ENCODE measurements at places on chromosomes 2 and 18. TPM values are rescaled to one million over a fixed set of nuclear protein-coding genes. Genes with fewer than 3 reads are reported as not detected.

DNA sequence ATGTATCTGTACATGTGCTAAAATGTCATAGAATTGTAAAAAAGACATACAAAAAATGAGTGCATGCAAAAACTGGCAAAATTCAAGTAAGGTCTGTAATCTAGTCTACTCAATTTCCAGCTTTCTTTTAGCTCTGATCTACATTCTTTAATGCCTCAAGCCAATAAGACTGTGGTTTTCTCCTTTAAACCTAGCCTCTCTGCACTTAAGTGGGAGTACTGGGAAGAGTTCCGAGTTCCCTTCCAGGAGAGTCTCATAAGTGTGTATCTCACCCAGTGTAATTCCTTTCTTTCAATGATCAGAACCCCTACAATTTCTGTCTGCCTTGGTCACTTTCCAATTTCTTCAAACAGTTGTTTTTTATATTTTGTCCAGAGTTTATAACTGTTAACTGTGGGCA lies 150.1 kb downstream of the PTRHD1 start:
- no peak overlapping the region for H3K27ac ChIP-seq
- H3K27me3 ChIP-seq, result no peaks in the 10 kb centered on the region
- H3K4me1 ChIP-seq, result no peaks in the 10 kb centered on the region
- DNase-seq, result no peak
- no peaks in the 10 kb centered on the region for H3K36me3 ChIP-seq

- H3K36me3 ChIP-seq, result no peaks in the 10 kb centered on the region
- no peak overlapping the region for H3K27ac ChIP-seq
- DNase-seq, result no peak
Observed at GRCh38 chr18:41630232-41630886, 324.7 kb upstream of the PIK3C3 start.

- no peaks in the 10 kb centered on the region for H3K36me3 ChIP-seq
- no peak for DNase-seq
- no peaks in the 10 kb centered on the region for H3K27me3 ChIP-seq
- peaks cover under 1% of the 10 kb centered on the region for H3K4me1 ChIP-seq
- no peak overlapping the region for H3K27ac ChIP-seq
Observed at GRCh38 chr2:46351750-46352138, 54.5 kb downstream of the EPAS1 start.

DNA sequence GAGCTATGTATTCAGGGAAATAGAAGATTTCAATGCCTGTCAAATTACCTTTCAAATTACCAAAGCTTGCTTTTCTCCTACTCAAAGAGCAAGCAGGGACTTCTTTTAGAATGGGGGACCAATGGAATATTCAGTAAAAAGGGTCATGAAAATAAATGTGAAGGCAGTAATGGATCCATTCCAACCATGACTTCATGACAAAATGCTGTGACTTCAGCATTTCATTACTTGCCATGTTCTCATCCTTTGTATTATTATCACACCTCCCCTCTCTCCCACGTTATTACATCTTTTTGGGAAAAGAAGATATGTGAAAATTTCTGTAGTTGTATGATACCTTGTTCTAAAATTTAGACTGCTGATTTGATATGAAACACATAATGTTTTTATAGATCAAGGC lies 864.0 kb upstream of the FSHR start:
- no peak overlapping the region for H3K4me3 ChIP-seq
- no peaks in the 10 kb centered on the region for H3K36me3 ChIP-seq
- H3K4me1 ChIP-seq, result no peaks in the 10 kb centered on the region
- H3K27ac ChIP-seq, result no peak overlapping the region
- DNase-seq, result no peak

DNA sequence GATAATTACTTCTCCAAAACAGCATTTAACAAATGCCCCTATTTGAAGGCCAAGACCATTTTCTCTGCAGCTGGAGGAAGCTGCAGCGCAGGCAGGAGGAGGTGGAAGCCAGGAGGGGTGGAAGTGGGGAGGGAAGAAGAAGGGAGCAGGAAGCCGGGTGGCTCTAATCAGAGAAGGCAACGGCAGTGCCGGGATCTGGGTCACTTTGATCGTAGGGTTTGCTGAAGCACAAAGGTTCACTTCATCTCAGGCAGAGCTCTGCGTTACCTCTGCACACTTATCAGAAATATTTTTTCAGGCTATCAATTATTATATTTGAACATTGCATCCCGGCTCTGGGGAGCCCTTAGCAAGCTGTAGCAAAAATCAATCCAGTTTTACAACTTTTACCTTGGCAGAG lies 315.8 kb upstream of the POU3F3 start:
- no peaks in the 10 kb centered on the region for H3K36me3 ChIP-seq
- no peaks in the 10 kb centered on the region for H3K27me3 ChIP-seq
- no peak overlapping the region for H3K27ac ChIP-seq
- no peak overlapping the region for H3K4me3 ChIP-seq
- DNase-seq, result no peak

GRCh38 chr2:77228391-77228790 lies 293.8 kb downstream of the LRRTM4 start:
- no peaks in the 10 kb centered on the region for H3K36me3 ChIP-seq
- DNase-seq, result peak; percentile 57
- no peaks in the 10 kb centered on the region for H3K27me3 ChIP-seq
- no peak overlapping the region for H3K27ac ChIP-seq
- no peak overlapping the region for H3K4me3 ChIP-seq
- H3K4me1 ChIP-seq, result no peaks in the 10 kb centered on the region

DNA sequence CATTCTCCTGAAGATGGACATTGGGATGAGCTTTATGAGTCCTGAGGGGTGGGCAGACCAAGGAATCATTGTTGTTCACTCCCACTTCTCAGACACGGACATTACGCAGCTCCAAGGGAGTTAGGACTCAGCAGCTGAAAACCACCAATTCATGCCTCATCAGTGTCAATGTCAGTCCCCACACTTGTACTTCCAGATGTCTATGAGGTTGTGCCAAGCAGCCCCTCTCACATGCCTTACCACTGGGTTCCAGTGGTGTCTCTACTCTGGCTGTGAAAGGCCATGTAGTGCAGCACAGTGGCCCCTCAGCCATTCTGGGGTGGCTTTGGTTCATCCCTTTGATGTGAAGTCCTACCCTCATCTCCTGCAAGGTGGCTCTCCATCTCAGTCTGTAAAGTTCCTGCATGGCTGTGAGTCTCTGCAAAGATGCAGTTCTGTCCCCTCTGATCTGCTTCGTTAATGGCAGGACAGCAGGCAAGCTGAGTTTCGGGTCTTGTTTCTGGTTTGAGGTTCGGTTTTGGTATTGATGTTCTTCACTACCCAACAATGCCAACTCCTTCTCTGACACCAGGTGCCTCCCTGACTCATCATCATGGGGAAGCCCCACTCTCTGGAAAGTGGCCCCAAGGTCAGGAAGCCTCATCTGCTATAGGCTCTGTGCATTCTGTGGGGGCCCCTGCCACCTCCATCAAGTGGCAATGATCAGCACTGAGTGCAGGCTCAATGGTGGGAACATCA lies 14.0 kb upstream of the COL6A3 start:
- peaks cover 23% of the 10 kb centered on the region for H3K4me1 ChIP-seq
- H3K27ac ChIP-seq, result no peak overlapping the region
- no peaks in the 10 kb centered on the region for H3K27me3 ChIP-seq
- DNase-seq, result no peak
- H3K4me3 ChIP-seq, result no peak overlapping the region

- H3K27me3 ChIP-seq, result no peaks in the 10 kb centered on the region
- no peak overlapping the region for H3K27ac ChIP-seq
- no peak for DNase-seq
- no peak overlapping the region for H3K4me3 ChIP-seq
Observed at GRCh38 chr18:11523804-11524203, 85.6 kb upstream of the SLC35G4 start.

DNA sequence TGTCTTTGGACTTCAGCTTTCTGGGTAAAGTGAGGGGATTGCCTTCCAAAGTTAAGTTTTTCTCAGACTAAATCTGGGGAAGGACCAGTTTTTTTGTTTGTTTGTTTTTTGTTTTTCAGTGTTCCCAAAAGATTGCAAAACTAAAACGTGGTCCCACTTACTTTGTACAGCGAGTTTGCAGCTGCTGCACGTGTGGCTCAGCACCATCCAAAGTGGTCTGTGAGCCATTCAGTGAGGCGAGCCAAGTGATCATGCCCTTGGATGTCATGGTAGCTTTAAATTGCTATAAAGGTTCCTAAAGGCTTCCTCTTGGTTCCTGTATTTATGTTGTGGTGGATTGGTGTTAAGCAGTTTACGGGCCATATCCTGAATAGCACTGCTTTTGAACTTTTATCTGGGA lies 23.0 kb downstream of the TET3 start:
- no peaks in the 10 kb centered on the region for H3K36me3 ChIP-seq
- H3K27ac ChIP-seq, result no peak overlapping the region
- H3K4me1 ChIP-seq, result peaks cover 16% of the 10 kb centered on the region
- no peak overlapping the region for H3K4me3 ChIP-seq
- DNase-seq, result no peak

DNA sequence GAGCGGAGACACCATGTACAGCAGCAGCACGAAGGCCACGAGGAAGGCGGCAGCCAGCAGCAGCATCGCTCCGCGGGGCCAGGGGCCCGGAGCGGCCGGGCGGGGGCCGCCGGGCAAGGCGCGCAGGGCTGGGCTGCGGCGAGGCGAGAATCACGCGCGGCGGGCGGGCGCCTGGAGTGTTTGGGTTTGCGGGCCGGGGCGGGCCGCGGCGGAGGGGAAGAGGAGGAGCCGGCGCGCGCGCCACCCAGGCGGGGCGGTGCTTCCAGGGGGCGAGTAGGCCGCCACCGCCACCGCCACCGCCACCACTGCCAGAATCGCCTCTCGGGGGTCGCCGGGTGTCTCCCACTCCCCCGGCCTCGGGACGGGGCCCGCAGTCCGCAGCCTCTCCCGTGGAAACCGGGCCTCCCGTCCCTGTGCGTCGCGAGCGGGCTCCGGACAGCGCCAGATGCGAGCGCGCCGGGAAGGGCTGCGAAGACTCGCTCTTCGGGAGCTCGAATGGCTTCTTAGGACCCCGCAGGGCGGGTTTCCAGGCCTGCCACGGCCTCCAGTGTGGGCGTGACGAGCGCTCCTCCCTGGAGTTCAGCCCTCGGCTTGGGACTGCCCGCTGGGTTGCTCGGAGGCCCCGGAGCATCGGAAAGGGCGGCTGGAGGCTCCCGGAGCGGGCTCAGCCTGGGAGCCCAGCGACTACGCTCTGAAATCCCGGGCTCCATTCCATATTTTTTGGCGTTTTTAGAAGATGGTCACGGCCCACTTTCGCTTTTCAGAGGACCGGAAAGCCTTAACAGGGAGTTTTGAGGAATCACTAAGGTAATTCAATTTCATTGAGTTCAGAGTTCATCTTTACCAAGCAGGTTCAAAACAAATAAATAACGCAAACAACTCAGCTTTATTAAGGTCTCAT lies at the start of gene KDSR:
Gene KDSR, minus strand, starts transcription at position 154 of the 901 bp plus-strand sequence. Its CDS starts 88 bp downstream, at position 66.
- H3K27me3 ChIP-seq, result no peaks in the 10 kb centered on the region
- peak within 1 kb of the TSS; percentile 99 for H3K27ac ChIP-seq
- H3K4me1 ChIP-seq, result peaks cover 7% of the 10 kb centered on the region
- no peaks in the 10 kb centered on the region for H3K36me3 ChIP-seq

- no peaks in the 10 kb centered on the region for H3K36me3 ChIP-seq
- H3K27me3 ChIP-seq, result no peaks in the 10 kb centered on the region
- H3K27ac ChIP-seq, result no peak overlapping the region
- no peak overlapping the region for H3K4me3 ChIP-seq
- no peak for DNase-seq
Observed at GRCh38 chr2:201678401-201678800, 20.0 kb downstream of the MPP4 start.

- no peaks in the 10 kb centered on the region for H3K36me3 ChIP-seq
- H3K4me1 ChIP-seq, result no peaks in the 10 kb centered on the region
- no peak for DNase-seq
- no peak overlapping the region for H3K27ac ChIP-seq
Observed at GRCh38 chr2:121326628-121327027, 41.6 kb upstream of the TFCP2L1 start.

DNA sequence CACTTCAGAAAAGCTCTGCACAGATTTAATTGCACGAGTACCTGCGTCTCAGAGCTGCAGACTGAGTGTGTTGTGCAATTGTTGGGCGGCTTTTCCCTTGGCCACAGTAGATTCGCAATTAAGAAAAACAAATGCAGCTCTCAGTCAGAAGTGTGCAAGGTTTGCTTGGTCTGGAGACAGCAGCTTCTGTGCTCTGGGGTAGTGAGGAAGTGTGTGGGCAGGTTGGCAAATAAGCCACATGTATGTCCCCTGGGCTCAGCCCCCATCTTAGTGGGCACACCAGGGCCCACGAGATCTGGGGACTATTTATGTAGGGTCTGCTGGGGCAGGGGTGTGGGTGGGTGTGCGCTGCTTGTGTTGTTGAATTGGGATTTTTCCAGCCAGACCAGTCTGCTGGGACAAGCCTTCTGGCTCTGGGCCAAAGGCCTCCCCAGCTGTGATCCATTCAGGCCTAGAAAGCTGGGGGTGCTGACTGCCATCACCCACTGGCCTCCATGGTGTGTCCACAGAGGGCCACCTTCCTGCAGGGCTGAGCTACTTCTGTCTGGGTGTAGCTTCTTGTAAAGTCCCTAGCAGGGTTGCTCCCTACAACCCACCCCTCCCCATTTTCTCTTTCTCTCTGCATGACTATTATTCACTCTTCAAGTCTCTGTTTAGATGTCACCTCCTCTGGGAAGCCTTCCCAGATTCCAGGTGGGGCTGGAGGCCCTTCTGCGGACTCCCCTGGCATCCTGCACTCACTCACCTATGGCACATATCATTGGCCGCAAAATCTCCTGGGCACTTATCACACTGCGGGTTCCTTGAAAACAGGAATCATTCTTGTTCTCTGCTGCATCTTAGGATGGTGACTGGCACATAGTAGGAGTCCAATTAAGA lies 67.8 kb downstream of the ODC1 start:
- H3K4me3 ChIP-seq, result no peak overlapping the region
- H3K4me1 ChIP-seq, result peaks cover 5% of the 10 kb centered on the region
- no peak overlapping the region for H3K27ac ChIP-seq
- H3K27me3 ChIP-seq, result no peaks in the 10 kb centered on the region
- DNase-seq, result no peak
- H3K36me3 ChIP-seq, result no peaks in the 10 kb centered on the region

DNA sequence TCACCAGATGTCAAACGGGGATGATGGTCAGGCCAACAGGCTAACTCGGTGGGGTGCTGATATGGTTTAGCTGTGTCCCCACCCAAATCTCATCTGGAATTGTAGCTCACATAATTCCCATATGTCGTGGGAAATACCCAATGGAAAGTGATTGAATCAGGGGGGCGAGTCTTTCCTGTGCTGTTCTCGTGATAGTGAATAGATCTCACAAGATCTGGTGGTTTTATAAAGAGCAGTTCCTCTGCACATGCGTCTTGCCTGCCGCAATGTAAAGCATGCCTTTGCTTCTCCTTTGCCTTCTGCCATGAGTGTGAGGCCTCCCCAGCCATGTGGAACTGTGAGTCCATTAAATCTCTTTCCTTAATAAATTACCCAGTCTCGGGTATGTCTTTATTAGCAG lies 74.4 kb upstream of the YWHAQ start:
- peaks cover 18% of the 10 kb centered on the region for H3K4me1 ChIP-seq
- no peak overlapping the region for H3K4me3 ChIP-seq
- no peak overlapping the region for H3K27ac ChIP-seq
- H3K27me3 ChIP-seq, result no peaks in the 10 kb centered on the region
- H3K36me3 ChIP-seq, result no peaks in the 10 kb centered on the region

GRCh38 chr2:72781480-72781879 lies 44.4 kb downstream of the EXOC6B start:
- no peaks in the 10 kb centered on the region for H3K36me3 ChIP-seq
- no peak for DNase-seq
- no peak overlapping the region for H3K4me3 ChIP-seq
- no peak overlapping the region for H3K27ac ChIP-seq
- peaks cover 6% of the 10 kb centered on the region for H3K4me1 ChIP-seq

The CCDC74B gene
- total RNA-seq, result 3.8 TPM

The SIX2 gene
- total RNA-seq, result 0.53 TPM

The GRP gene
- 2.6 TPM for total RNA-seq

The CNGA3 gene
- total RNA-seq, result 0.13 TPM

The TFCP2L1 gene
- total RNA-seq, result 2.5 TPM

The SLC19A3 gene
- 21.8 TPM for total RNA-seq

The TSHZ1 gene
- 13.1 TPM for total RNA-seq

The RBKS gene
- 5.5 TPM for total RNA-seq

The NRP2 gene
- 60.2 TPM for total RNA-seq

The UGT1A8 gene
- total RNA-seq, result 0.10 TPM
